ENCODE measurements at places on chromosomes 3 and 15.

- DNase-seq = no peak
These were observed 32.0 kb downstream of the ZBTB38 start for GRCh38 chr3:141400073-141400971.

- DNase-seq = no peak
These were observed 165.3 kb downstream of the GOLIM4 start for GRCh38 chr3:167930453-167930852.

DNA sequence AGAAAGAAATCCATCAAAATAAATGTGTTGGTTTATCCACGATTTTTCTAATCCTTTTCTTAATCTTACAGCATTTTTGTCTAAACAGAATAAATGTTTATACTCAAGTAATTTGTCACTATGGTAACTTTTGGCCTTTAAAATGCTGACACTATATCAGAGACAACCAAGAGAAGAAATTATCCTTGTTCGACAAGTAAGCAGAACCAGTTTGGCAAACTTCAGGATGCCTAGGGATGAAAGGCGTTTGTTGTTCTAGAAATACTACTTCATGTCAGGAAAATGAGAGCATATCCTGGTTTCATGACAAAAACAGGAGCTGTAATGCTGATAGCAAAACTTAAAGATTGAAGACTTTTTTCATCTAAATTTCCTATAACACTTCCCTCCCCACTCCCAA is 308.0 kb upstream of the ATP11B start:
- DNase-seq = peak; percentile 81

- no peak for DNase-seq
These were observed 47.7 kb downstream of the MGLL start for GRCh38 chr3:127774647-127775046.

- DNase-seq = no peak
These were observed 48.0 kb upstream of the LDHAL6B start for GRCh38 chr15:59158701-59159034.

GRCh38 chr3:58177747-58178527 is 32.8 kb downstream of the DNASE1L3 start:
- DNase-seq = peak; percentile 30

GRCh38 chr3:154364849-154365248 is 40.6 kb upstream of the DHX36 start:
- no peak for DNase-seq

DNA sequence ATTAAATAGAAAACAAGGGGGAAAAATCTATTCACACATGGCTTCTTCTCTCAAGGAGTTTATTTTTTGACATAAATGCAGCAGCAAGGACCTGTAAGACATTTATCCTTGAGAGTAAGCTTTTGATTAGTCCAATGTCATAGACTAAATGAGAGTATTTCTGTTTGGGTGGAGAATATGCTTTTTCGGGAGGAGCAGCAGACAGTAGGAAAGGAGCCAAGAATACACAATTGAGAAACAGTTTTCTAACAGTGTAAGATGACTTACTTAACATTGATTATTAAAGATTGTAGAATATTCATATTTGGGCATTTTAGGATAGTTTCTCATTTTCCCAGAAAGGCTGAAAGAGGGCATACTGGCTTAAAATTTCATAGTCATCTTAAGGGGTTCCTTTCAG is 65.9 kb upstream of the PAQR5 start:
- no peak for DNase-seq

GRCh38 chr15:46622851-46623250 is 988.0 kb downstream of the SQOR start:
- DNase-seq = no peak

DNA sequence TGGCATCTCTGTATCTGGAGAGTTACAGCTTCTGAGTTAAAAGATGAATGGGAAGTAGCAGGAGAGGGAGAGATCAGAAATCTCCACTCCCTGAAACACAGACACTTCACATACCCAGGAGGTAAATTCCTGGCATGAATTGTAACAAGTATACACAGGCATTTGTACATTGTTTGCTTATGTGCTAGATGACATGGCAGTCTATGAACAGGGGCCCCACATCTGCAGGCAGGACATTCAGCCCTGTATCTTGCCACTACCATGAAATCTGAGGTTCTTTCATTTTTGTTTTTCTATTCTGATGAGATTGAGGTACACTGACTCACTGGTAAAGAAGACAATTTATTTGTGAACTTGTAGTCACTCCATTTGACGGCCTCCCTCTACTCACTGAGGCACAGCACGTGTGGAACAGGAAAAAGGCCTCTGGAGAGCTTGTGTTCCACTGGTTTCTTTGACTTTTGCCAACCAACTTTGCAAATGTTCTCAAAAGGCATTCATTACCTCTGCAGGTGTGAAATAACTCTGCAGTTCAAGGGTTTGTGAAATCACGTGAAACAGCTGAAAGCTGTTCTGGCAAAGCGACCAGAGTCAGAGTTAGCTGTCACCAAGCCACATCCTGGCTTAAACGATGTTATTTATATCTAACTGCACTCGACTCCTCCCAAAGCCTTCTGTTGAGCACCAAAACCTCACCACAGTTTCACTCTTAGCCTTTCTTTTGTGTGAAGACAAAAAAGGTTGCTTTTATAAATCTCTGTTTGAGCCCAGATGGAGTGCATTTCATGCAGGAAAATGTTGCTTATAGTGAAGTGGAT is 401.3 kb upstream of the CFAP20DC start:
- DNase-seq = peak; percentile 49
